Activated gamma-delta T cell treated with Interleukin-2 at 50 U/mL for 16 hours (primary cell): ENCODE measurements at places on chromosomes 3 and 15.

DNA sequence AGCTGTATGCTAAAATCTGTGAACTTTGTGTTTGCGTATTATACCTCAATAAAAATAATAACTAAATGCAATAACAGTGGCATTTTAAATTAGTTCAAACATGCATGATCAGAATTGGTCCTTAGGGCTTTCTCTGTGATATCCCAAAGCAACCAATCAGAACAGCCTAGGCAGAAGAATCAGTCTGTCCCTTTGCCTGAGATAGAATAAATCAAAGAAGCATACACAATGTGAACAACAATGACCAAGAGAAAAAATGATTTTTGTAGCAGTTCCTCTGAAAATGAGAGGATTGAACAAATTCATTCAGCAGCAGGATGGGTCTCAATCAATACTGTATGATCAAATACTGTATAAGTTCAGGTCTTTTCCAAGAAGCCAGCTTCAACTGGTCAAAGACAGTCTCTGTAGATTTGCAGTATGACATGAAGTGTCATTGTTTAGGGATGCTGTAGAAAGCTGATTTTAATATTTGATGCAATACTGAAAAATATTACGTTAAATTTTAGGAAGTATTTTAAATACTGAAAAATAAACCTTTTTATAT lies 1071.6 kb downstream of the AGBL1 start:
- DNase-seq: no peak

- no peak for DNase-seq
Observed at GRCh38 chr15:46502667-46503066, 867.8 kb downstream of the SQOR start.

DNA sequence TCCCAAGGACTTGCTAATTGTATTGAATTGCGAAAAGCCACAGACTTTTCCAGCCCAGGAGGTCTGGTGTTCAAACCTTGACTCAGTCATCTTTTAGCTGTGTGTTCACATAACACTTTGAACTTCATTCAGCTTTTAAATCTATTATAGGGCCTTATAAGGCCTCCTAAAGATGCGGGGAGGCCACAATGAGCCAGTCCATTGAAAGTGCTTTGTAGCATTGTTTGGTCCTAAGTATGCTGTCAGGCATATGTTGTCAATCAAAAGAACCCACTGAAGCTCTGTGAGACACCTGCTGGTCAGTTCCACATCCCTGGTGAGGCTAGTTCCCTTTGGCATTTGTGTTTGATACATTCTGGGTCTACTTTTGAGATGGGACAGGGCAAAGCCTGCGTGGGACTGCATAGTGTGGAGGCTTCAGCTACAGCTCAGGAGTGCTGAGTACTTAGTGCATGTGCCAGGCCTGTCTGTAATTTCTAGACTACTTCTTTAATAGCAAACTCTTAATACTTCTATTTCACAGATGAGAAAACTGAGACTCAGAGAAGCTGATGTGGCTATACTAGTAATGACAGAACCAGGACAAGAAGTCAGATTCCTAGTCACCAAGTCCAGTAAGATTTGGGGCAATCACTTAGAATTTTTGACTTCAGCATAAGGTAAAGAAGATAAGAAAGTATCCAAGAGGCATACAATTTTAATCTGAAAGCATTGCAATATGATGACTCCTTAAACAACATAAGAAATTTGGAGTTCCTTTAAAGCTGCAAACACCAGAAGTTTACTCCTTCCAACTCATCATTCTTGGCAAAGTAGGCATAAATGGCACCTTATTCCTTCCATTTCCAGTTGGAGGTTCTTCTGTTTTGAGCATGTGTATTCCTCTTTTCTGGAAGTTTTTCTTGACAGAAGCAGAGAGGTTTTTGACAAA lies 213.0 kb downstream of the PDCD6IP start:
- DNase-seq: no peak

- DNase-seq: no peak
Observed at GRCh38 chr3:33119891-33120290, 6.1 kb downstream of the CRTAP start.

- no peak for DNase-seq
Observed at GRCh38 chr3:23254282-23254681, 51.2 kb downstream of the UBE2E2 start.

DNA sequence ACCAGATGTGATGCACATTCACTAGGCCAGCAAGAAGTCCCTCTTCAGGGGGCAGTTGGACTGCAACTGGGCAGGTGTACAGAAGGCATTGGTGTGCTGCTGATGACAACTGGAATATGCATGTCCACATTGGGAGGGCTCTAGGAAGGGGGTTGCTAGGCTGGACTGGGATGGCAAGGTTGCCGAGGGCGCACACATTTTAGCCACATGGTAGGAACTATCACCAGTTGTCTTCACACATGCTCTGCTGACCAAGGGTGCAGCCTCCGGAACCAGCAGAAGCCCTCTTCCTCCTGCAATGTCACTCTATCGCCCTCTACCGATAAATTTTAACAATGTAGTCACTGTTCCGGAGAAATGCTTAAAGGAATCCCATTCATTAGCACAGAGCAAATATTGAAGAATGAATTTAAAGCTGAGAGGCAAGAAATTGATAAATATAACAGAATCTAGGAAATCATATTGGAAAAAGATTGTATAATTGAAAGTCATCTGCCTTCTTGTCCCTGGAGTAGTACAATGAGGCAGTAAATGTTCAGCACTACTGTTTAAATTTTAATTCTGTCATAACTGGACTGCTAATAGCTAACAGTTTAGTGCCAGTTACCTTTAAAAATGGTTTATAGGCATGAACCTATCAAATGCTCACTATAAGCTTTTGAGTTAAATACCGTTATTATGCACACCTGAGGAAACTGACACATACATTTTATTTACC lies 22.6 kb upstream of the LYSMD4 start:
- peak; percentile 14 for DNase-seq

DNA sequence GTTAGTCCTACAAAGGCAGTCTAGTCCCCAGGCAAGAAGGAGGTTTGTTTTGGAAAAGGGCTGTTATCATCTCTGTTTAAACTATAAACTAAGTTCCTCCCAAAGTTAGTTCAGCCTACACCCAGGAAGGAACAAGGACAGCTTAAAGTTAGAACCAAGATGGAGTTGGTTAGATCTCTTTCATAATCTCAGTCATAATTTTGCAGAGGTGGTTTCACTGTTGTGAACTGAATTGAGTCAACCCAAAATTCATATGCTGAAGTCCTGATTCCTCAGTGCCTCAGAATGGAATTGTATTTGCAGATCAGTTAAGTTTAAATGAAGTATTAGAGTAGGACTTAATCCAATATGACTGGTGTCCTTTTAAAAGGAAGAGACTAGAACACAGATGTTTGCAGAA lies 101.0 kb upstream of the C3orf80 start:
- no peak for DNase-seq

DNA sequence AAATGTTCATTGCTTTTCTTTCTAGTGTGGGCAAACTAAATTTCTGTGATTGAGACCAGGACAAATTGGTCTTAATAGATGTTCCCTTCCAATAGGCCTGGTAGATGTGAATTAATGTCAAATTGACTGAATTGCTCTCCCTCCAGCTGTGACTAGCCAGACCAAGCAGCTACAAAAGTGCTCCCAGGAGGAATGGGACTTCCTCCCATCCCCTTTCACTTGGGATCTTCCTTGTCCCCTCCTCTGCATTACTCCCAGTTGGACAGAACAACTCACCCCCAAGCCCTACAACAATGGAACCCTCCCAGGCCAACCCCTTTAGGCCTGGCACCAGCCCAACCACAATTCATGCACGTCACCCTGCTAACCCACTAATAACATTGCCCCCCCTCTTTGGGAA lies 19.6 kb upstream of the ZKSCAN7 start:
- DNase-seq: no peak

GRCh38 chr15:60563539-60564404 lies 84.8 kb upstream of the ICE2 start:
- DNase-seq: peak; percentile 43

GRCh38 chr3:20064387-20064786 lies 24.1 kb downstream of the KAT2B start:
- no peak for DNase-seq

DNA sequence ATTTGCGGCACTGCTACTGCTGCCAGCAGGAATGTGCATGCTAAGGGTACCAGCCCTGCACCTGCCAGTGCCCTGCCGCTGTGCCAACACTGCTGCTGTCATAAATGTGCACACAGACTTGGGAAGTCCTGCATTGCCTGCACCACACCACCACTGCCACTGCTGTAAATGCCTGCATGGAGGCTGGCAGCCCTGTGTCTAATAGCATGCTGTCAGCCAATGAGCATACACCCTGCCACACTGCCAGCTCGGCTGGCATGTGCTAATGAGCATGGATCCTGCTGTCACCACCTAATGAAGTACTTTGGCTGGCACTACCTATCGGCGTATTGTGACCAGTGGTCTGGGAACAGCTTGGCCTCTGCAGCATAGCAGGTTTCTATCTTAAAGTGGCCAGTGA lies 981.8 kb upstream of the GBE1 start:
- DNase-seq: no peak

DNA sequence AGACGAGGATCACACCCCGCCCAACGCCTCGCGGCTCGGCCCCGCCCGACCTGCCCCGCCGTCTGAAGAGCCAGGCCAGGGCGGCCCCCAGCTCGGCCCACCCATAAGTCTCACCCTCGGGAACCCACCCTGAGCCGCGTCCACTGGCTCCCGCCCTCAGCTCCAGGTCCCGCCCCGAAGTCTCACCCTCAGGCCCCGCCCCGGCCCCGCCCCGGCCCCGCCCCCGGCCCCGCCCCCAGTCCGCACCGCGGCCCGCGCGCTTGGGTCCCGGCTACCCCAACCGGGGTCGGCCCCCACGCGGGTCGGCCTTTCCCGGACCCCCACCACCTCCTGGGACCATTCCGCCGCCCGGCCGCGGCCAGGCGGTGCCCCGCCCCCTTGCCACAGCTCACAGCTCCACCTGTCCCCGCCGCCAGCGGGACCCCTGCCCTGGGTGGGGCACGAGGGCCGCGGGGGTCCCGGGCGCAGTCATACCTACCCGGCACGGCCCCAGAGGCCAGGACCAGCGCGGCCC lies 489 bp downstream of the CSPG5 start:
- peak; percentile 27 for DNase-seq

GRCh38 chr3:142366434-142366833 lies 81.4 kb downstream of the XRN1 start:
- DNase-seq: no peak

DNA sequence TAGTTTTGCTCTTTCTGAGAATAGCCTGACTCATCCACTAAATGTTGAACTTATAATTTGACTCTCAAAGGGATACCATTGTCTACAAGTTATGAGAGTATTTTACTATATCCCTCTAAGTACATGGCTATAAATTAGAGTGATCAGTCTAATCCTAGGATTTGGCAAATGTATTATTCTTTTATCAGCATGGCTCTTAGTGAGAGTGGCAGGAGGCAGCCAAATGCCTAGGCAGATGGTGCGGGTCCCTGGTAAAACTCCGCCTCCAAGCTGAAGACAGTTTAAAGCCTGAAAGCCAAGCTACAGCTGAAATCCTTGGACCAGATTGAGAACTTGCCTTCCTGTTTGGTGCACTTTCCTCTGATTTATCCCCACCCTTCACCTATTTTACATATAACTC lies 631.8 kb downstream of the SQOR start:
- no peak for DNase-seq

GRCh38 chr3:43373560-43373928 lies 87.2 kb downstream of the SNRK start:
- DNase-seq: no peak

GRCh38 chr3:47912006-47912504 lies 104.2 kb downstream of the MAP4 start:
- no peak for DNase-seq

DNA sequence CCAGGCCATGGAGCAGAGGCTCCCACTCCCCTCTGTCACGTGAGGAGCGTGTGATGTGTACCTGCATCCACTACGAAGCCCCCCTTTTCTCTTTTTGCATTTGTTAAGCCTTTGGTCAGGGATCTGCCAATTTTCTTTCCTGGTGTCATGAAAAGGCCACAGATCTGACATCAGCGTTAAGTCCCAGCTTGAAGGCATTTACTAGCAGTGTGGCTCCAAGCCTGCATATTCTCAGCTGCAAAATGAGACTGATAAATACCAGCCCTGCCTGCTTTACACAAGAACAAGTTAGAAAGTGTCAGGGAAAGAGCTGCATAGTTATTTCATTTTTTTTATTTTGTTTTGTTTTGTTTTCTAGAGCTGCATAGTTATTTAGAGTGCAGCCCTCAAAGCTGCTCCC lies 2.3 kb upstream of the ANKRD63 start:
- no peak for DNase-seq

- no peak for DNase-seq
Observed at GRCh38 chr3:184880276-184881019, 68.5 kb downstream of the VPS8 start.

DNA sequence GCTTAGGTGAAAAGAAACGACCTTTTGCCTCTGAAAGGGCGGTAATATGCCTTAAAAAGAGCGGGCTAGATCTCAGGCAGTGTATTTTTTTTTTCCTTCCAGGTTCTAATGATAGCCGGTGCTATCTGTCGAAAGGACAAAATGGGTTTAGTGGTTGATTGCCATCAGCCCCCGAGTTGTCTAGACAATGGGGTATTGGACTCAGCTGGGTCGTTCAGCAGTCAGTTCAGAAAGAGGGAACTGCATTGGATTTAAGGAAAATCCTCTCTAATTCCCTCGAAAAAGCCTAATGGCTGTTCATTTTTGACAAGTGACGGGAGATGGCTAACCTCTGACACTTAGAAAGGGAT lies 728 bp downstream of the EIF2B5 start:
- no peak for DNase-seq

- no peak for DNase-seq
Observed at GRCh38 chr3:57892423-57892822, 115.8 kb upstream of the FLNB start.

DNA sequence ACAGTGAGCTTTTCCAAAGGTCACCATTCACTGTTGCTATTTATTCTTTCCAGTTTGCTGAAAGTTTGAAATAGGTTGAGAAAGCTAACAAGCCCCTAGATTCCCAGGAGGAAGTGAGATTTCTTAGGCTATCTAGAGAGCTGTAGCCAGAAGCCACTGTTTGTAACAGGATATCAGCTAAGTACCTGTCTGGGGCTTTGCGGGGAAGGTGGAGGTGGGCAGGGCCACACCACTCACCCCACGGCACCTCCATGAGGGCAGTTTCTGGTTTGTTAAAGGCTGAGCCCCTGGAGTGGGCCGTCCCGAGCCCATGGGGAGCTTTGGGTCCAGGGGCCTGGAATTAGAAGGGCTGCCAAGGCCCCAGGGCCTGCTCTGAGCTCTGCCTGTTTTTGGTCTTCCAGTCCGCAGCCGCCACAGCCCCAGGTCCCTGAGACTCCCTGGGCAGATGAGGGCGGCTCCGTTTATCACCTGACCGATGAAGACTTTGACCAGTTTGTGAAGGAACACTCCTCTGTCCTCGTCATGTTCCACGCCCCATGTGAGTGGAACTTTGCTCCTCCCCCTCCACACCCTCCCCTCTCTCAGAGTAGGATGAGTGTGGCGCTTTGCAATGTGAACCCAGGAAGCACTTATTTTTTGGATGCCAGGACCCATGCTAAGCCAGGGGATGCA lies 63.4 kb downstream of the PDIA5 start:
- DNase-seq: no peak

GRCh38 chr15:100250176-100250800 lies 91.5 kb downstream of the ADAMTS17 start:
- DNase-seq: no peak

- no peak for DNase-seq
Observed at GRCh38 chr3:188701485-188701969, 470.2 kb upstream of the TPRG1 start.

GRCh38 chr3:150091626-150092025 lies 120.9 kb upstream of the PFN2 start:
- no peak for DNase-seq
